ENCODE measurements at places on chromosomes 1 and 21.

DNA sequence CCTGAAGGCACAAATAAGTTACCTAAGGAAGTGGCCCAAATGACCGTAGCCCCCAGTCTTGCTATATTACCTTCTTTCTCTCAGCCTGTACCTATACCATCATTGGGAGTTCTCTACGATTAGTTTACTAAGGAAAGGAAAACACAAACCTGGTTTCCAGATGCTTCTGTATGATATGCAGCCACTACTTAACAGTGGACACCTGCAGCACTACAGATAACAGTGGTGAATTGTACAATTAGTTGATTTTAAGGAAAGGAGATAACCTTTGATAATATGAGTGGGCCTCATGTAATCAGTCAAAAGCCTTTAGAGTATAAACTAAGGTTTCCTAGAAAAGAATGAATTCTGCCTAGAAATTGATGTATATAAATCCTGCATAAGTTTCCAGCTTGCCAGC, 1157.4 kb downstream of the KCNT2 start:
- no peak for DNase-seq

GRCh38 chr1:155761736-155762405, 73.0 kb downstream of the DAP3 start:
- no peak for DNase-seq

- no peak for DNase-seq
Measured at GRCh38 chr21:32096411-32096810, 182.4 kb downstream of the MIS18A start.

DNA sequence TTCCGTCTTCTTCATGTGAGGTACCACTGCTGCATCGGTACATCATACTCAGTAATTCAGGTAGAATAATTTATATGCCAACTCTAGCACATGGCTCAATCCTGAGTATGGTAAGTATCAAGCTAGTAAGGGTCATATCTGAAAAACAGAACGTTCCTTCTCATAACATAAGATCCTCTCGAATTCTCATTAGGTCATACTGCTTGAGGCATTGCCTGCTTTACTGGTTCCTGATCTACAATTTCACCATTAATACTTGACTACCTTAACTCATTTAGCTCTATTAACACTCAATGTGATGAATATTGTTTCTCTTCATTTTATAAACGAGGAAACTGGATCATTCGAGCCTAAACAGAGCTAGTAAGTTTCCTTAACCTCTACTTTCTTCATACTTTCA, 871.6 kb downstream of the BRINP3 start:
- DNase-seq: no peak

DNA sequence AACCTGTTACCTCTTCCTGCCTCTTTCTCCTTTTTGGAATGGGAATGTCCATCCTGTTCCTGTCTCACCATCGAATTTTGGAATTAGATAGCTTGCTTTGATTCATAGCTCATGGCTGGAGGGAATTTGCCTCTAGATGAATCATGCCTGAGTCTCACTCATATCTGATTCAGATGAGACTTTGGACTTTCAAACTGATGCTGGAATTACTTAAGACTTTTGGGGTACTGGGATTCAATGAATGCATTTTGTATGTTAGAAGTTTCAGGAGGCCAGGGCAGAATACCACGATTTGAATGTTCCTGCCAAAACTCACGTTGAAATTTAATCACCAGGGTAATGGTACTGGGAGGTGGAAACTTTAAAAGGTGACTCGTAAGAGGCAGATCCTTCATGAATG, 132.4 kb downstream of the DSCAM start:
- DNase-seq: no peak

GRCh38 chr1:201761178-201761577, 67.8 kb upstream of the IPO9 start:
- no peak for DNase-seq

DNA sequence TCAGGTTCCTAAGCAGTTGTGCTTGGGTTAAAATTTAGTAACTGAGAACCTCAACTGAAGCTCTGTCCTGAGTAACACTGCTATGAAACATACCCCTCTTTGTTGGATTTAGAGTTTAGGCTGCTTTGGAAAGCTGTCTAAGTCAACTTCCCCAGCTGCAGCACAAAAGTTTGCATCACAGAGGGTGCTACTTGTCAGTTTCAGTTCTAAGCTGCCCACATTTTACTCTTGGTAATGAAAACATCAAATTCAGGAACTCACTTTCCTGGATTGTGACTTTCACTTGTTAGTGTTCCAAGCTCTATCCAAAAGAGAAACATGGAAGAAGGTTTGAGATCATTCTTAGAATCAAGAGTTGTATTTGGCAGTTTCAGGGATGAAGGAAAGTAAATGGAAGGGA, 191.7 kb upstream of the NFIA start:
- DNase-seq: no peak

DNA sequence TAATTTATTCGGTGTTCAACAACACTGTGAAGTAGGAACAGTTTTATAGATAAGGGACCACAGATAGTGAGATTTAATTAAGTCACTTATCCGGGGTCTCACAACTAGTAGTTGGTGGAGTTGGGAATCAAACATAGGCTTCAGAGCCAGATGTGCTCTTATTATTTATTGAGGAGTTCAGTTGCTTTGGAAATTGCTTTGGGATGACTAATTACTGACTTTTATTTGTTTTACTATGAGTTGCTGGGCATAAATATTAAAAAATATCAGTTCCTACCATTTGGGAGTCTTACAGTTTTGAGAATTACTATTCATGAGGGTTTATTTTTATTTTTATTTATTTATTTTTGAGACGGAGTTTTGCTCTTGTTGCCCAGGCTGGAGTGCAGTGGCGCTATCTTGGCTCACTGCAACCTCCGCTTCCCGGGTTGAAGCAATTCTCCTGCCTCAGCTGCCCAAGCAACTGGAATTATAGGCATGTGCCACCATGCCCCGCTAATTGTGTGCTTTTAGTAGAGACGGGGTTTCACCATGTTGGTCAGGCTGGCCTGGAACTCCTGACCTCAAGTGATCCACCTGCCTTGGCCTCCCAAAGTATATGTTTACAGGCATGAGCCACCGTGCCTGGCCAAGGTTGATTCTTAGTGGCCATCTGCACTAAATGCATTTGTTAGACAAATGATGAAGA, 27.7 kb downstream of the THRAP3 start:
- DNase-seq: no peak

GRCh38 chr1:15820478-15820877, 13.0 kb upstream of the UQCRHL start:
- peak; percentile 24 for DNase-seq

GRCh38 chr1:42364542-42364941, 16.1 kb upstream of the RIMKLA start:
- no peak for DNase-seq

DNA sequence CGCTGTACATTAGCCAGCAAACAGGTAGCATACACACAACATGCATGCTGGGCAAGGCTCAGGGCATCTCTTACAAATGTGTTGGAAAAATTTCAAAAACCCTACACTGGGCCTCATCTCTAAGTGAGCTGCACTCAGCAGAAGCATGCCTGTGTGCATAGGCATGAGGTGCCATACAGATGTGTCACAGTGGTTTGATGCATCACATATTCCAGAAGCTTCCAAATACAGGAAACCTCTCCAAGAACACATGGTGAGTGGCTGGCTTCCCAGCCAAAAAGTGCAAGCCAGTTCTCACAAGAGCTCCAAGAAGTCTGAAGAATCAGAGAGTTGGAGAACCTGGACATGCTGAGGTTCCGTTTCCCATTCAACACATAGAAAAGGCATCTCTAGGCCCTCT, 58.3 kb downstream of the CD46 start:
- DNase-seq: no peak

DNA sequence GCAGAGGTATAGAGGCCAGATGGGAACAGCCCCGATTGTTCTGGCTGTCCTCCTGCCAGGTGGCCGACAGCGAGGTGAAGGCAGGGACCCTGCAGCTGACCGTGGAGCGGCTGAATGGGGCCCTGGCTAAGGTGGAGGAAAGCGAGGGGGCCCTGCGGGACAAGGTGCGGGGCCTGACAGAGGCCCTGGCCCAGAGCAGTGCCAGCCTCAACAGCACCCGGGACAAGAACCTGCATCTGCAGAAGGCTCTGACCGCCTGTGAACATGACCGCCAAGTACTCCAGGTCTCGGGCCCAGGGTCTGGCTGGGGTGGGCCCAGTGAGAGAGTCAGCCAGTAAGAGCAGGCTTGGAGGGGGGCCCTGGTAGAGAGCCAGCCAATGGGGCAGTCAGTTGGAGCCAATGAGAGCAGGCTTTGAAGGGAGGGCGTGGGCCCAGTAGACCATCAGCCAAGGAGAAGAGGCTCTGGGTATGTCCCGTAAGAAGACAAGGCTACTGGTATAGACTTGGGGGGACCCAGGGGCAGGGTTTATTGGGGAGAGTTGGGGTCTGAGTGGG, 11.3 kb downstream of the MFAP2 start:
- DNase-seq: no peak

GRCh38 chr1:180179162-180179957, 24.7 kb downstream of the QSOX1 start:
- DNase-seq: no peak

GRCh38 chr21:14684071-14684470, 138.0 kb upstream of the SAMSN1 start:
- DNase-seq: no peak

GRCh38 chr1:157725221-157725577, 24.6 kb upstream of the FCRL3 start:
- no peak for DNase-seq

DNA sequence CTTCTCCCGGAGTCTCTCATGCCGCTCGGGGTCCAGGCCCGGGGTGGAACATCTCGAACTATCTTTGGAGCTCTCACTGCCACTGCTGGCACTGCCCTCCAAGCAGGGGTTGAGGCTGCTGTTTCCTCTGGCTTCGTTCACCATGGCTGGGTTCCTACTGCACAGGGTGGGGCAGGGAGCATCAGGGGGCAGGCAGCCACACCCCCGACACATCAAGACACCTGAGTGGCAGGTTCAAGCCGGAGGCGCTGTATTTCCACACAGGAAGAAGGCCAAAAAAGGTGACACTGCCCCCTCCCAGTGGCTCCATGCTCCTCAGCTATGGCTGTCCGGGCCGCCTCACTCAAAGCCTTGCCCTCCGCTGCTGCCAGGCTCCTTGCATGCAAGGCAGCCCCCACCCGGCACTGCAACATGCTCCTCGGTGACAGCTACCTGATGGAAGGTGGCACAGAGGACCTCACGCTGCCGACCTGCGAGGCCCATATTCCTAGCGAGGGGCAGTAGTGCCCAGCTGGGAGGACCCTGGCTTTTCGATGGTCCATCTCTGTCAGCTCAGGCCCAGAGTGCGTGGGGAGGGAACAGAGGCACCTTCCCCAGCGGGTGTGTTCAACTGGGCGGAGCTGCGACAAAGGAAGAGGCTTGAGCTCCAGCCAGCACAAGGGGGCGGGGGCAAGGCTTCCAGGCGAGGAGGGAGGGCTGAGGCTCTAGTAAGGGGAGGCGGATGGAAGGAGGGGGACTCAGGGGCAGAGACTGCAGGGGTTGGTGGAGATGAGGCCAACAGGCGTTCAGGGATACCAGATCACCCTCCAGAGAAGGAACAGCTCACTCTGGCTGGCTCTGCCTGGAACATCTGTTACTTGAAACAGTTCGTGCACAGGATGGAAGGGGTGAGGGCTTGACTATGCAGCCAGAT, 2.5 kb downstream of the MTHFR start:
- peak; percentile 97 for DNase-seq

DNA sequence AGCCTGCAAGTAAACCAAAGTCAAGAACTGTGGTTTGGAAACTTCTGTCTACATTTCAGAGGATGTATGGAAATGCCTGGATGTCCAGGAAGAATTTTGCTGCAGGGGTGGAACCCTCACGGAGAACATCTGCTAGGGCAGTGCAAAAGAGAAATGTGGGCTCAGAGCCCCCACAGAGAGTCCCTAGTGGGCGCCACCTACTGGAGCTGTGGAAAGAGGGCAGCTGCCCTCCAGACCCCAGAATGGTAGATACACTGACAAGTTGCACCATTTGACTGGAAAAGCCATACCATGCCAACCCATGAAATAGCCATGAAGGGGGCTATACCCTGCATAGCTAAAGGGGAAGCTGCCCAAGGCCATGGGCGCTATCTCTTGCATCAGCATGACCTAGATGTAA, 1672.4 kb downstream of the KCNT2 start:
- no peak for DNase-seq

DNA sequence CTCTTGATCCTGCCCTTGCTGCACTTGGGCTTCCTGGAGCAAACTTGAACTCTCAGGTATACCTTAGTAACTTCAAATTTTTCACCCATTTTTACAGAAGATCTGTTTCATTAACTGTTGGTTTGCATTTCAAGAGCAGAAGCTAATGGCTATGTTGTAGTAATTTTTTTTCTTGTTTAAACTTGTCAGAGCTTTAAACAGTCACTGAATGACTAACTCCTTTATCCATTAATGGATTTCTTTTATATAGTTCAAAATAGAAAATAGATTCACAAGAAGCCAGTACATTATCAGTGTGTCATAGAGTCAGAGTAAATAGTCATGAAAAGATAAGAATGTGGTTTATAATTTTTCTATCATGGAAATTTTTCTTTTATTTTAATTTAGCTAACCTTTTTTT, 13.6 kb downstream of the SRSF11 start:
- no peak for DNase-seq

- no peak for DNase-seq
Measured at GRCh38 chr1:199690496-199690895, 337.0 kb upstream of the NR5A2 start.

DNA sequence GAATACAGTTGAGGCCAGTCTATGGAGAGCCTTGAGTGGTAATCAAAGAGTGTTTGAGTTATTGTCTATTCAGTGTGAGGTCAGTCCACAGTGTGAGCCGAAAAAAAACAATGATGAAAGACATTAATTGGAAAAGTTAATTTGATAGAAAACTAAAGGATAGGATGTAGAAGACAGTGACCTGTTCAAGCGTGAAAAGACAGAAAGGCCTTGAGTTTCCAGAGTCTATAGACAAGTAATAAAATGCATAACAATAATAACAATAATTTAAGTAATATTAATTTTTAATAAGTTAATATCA, 90.4 kb downstream of the SLC30A10 start:
- no peak for DNase-seq

DNA sequence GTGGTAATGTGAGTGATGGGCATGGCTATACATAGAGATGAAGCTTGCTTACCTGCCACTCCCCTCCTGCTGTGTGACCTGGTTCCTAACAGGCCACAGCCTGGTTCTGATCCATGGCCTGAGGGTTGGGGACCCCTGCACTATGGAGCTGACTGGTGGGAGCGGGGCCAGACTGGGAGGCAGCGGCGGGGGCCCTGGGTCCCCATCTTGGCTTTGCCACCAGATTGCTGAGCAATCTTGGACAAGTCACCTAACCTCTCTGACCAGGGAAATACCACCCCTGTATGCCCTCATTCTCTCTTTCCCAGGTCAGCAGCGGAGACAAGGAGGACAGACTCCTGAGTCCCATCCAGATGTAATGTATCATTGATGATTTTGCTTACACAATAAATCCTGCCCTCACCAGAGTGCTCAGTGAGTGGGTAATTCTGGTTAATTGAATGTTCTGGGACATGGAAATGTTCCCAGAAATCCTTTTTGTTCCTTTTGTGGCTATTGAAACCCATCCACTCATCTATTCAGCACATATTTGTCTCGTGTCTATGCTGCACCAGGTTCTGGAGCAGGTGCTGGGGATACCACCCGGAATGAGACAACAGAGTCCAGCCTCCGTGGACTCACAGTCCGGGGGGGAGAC, 4.1 kb upstream of the ARHGEF10L start:
- no peak for DNase-seq

- peak; percentile 57 for DNase-seq
Measured at GRCh38 chr1:30356839-30357238, 366.5 kb downstream of the MATN1 start.

GRCh38 chr1:3015269-3015635, 6.0 kb upstream of the ACTRT2 start:
- DNase-seq: peak; percentile 83
